ENCODE measurements at places on chromosomes 4 and X. TPM values are rescaled to one million over a fixed set of nuclear protein-coding genes. Genes with fewer than 3 reads are reported as not detected.
A peak's percentile ranks its signal among the peaks of the same experiment; 100 is the strongest.

DNA sequence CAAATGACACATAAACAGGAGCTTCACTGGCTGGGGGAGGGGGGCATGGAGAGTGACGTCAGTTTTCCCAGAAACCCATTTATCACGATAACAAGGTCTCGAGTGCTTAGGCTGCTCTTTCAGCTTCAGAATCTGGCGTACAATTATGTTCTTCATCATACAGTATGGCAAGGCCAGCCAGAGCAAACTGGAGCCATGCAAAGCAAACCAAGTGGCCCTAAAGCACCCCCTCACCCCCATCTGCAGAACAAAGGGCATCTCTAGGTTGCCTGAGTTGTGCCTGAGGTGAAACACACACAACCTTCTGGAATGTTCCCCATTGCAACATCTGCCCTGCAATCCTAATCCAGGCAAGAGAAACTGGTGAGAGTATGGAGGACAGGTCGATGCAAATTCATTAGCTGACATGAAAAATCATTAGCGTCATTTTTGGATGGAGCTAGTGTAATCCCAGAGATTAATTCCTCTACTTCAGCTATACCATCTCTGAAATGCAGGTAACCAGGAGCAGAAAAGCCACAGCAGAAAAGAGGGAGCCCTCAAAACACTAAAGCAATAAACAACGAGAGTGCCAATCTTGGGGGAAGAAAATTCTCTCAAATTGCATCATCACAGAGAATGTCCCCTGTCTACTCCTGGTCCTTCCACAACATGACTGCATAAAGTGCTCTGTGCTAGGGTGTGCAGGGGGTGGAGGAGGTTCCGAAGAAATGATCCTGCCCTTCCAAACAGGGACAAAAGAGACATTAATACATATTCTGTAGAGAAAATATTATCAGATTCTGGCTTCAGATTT, 1.8 kb downstream of the SEPTIN6 start:
- H3K4me3 ChIP-seq = peak overlapping the region; percentile 64
- no peaks in the 10 kb centered on the region for H3K4me1 ChIP-seq
- H3K27me3 ChIP-seq = no peaks in the 10 kb centered on the region
- no peaks in the 10 kb centered on the region for H3K36me3 ChIP-seq

GRCh38 chr4:12723849-12724447, 760.2 kb downstream of the RAB28 start:
- no peak overlapping the region for H3K4me3 ChIP-seq
- no peaks in the 10 kb centered on the region for H3K27me3 ChIP-seq
- no peaks in the 10 kb centered on the region for H3K36me3 ChIP-seq
- H3K4me1 ChIP-seq = no peaks in the 10 kb centered on the region

GRCh38 chr4:170529748-170530722, 440.3 kb upstream of the AADAT start:
- H3K4me3 ChIP-seq = no peak overlapping the region
- no peak overlapping the region for H3K27ac ChIP-seq
- H3K36me3 ChIP-seq = no peaks in the 10 kb centered on the region
- no peaks in the 10 kb centered on the region for H3K27me3 ChIP-seq
- DNase-seq = no peak

Gene NPY2R
- polyA plus RNA-seq = 0.08 TPM

Gene HTN3
- not detected for polyA plus RNA-seq

Gene CT45A9
- not detected for polyA plus RNA-seq
